ENCODE measurements at places on chromosomes 7 and 10.

DNA sequence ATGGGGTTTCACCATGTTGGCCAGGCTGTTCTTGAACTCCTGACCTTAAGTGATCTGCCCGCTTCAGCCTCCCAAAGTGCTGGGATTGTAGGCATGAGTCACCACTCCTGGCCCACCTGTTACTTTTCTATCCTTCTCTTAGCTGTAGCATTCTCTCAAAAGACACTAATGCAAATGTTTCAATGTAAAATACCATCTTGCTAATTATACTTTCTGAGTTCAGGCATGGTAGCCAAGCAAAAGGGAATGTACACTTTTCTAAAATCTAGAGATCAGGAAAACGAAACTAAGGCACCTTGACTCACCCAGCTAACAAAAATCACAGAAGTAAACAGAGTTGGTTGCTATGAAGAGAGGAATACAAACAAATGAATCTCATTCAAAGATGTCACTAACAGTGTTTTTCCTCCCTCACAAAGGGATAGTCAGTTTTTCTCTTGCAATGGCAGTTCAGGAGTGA is 401.0 kb upstream of the NRP1 start:
- DNase-seq, result no peak

DNA sequence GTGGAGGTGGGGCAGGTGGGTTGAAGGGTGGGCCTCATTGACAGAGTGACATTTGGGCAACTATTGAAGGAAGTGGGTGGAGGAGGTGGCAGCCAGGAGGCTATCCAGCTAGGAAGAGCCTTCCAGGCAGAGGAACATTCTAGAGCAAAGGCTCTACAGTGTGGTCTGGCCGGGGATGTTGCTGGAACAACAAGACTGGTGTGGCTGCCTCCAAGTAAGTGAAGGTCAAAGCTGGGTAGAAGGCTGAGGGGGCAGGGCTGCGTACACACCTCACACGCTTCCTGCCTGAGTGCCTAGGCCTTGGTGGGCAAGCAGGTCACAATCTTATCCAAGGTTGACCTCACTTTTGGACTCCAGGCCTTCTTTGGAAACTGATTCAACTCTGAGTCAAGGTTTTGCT is 6.6 kb downstream of the CPA1 start:
- DNase-seq, result no peak

GRCh38 chr7:80611779-80612178 is 26.7 kb upstream of the CD36 start:
- peak; percentile 39 for DNase-seq

GRCh38 chr7:131029002-131029401 is 295.0 kb upstream of the KLF14 start:
- DNase-seq, result no peak

- no peak for DNase-seq
These were observed 66.2 kb upstream of the SRPK2 start for GRCh38 chr7:105454921-105455320.

- DNase-seq, result no peak
These were observed 75.9 kb downstream of the RGS10 start for GRCh38 chr10:119466655-119467054.

- no peak for DNase-seq
These were observed 439.3 kb downstream of the RPS24 start for GRCh38 chr10:78473006-78473405.

- no peak for DNase-seq
These were observed 9.8 kb upstream of the RBM17 start for GRCh38 chr10:6079044-6079443.

GRCh38 chr7:14124716-14125115 is 135.2 kb upstream of the ETV1 start:
- no peak for DNase-seq

DNA sequence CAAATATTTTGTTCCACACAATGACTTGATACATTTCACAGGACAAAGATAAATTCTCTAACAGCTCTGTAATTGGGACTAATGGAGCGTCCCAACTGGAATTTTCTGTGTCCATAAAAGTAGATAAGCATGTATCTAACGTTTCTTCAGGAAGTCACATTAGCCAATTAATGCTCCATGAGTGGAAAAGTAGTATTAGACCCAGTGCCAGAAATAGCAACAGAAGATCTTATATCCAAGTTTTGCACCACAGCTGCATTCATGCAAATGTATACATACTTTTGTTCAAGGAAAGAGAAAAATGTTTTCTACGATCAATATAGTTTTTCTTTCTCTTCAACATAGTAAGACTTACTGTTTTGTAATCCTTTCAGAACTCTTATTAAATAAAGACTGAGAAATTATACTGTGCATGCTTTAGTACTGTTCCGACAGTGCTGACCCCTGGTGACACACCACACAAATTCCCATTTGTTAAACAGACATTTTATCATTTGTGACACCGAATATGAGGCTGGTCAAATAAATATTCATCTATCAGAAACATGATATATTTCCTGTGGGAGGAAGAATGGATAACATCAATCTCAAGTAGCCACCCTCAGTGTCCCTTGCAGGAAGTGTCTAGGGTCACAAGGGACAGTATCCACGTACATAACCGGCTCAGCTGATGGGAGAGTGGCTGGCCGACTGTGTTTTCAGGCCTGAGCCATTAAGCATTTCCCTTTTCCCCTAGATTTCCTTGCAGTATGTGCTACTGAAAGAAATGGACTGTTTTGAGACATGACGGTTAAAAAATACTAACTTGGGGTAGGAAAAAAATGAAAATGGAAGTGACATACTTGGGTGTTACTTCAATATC is 102.1 kb upstream of the RSU1 start:
- DNase-seq, result no peak

- DNase-seq, result no peak
These were observed 60.9 kb downstream of the WAC start for GRCh38 chr10:28593811-28594210.

DNA sequence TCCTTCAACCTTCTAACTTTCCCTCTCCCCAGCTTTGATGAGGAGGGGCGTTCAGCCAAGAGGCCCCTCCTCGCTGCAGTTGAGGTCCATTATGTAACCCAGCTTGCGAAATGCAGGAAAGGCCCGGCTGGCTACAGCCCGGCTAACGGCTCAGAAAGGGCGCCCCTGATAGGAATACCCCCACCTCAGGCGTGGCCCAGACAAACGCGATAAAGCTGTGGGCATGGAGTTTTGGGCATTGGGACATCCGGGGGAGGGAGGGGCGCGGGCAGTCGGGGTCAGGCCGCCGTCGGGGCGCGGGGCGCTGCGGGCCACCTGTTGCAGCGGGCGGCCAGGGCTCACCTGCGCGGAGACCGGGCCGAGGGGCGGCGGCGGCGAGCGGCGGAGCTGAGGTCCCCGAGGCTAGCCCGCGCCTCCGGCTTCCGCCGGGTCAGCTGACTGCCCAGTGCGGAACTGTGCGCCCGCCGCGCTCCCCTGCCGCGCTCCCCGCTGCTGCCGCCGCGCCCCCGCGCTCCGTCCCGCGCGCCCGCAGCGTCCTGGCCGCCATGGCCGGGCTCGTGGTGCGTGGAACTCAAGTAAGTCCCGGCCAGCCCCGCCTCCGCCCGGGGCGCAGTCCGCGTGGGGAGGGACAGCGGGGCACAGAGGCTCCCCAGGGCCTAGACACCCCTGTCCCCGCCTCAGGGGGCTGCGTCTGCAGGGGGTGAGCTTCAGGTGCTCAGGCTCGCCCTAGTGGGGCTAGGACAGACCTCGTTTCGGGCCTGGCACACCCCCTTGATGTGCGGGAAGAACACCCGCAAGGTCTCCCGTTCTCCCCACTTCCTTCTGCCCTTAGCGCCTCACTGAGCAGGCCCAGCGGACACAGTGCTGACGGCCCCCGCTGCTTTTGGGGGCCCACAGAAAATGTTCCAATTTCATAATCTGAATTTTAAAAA is at the start of gene LRMDA:
TSS of gene LRMDA (plus strand) at position 445 of the 932 bp plus-strand sequence.
- no peak for DNase-seq

DNA sequence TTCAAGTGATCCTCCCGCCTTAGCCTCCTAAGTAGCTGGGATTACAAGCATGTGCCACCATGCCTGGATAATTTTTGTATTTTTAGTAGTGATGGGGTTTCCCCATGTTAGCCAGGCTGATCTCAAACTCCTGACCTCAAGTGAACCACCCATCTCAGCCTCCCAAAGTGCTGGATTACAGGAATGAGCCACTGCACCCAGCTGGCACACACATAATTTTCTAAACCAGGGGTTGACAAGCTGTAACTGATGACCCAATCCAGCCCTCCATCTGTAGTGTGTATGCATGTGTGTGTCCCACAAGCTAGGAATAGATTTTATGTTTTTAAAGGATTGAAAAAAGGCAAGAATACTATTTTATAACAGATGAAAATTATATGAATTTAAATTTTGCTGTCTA is 125.9 kb upstream of the INSYN2A start:
- DNase-seq, result no peak

DNA sequence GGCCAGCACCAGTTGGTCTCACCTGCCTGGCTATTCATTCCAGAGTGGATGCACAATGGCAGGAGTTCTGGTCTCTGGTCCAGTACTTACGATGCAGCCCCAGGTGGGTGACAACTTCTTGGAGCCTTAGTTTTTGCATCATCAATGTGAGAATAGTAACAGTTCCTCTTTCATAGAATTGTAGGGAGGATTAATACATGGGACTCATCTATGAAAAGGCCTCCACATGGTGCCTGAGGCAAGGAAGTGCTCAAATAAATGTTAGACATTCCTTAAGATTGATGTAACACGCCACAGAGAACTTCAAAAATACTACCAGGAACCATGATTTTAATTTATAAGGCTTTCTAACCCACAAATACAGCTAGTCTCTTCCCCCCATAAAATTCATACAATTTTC is 120.1 kb upstream of the CHST15 start:
- DNase-seq, result no peak

GRCh38 chr10:120530699-120531098 is 73.7 kb downstream of the PLPP4 start:
- no peak for DNase-seq

DNA sequence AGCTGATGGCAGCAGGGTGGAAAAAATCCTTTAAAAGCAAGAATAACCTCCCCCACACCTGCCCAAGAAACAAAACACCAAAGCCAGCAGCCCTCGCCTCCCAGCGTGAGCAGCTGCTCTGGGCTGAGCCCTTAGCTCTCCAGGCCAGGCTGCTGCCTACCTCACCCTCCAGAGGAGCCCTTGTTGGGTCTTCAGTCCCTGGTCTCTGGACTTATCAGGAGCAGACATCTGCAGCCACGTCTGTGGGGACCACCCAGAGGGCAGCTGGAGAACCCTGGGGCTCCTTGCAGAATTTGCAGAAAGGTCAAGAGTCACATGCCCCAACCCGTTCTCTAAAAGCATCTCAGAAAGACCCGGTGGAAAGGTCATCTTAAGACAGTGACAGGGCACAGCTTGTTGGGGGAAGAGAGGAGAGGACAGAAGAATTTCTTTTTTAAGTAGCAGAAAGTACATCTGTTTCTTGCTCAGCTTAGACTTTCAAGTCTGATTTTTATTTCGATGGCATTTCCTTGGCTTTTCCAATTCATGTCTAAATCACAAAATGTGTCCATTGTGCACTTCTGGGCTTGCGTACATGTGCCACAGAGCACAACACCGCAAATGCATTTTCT is 425.7 kb upstream of the NFE2L3 start:
- no peak for DNase-seq

DNA sequence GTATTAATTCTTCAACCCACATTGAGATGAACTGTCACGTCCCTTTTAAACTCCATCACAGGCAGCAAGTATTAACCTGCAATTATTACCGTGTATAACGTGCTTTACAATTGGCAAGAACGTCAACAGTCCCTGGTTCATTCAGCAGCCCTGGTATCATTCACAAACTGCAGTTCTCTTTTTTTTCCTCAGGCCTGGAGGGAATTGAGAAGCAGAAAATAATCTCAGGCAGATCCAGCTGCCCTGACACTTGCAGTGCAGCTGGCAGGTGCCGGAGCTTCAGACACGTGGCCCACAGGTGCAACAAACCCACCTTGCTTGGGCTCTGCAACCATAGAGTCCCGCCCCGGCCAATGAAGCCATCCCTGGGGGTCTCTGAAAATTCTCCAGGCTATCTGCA is 137.3 kb downstream of the PLXNA4 start:
- DNase-seq, result no peak

GRCh38 chr10:128042131-128042610 is 84.1 kb downstream of the MKI67 start:
- DNase-seq, result no peak

DNA sequence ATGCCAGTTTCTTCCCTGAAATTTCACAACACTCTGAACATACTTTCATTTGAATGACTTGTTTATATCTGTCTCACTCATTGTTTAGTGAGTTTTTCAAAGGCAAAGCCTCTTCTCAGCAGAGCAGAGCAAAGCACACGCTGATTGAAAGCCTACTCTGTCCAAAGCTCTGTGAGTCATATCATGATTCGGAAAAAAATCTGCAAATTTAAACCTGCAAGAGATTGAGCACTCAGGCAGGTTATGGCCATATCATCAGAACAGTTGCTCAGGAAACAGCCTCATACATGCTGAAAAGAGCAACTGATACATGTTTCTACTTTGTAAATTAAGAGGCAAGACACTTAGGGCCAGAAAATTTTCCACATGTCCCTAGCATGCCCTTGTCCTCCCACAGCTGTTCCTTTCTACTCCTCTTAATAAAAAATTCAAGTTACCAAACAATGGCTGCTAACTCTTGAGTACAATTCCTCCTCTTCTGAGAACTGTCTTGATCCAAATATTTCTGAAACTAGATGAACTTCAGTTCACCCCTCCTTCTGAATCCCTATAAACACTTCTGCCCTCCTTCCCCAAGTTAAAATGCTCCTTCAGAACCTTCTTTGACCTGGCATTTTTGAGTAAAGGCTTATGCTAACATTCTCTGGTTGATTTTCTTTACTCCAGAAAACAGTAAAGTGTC is 140.6 kb upstream of the HPS1 start:
- no peak for DNase-seq

- no peak for DNase-seq
These were observed 367.2 kb upstream of the GALNT17 start for GRCh38 chr7:70764701-70765208.

GRCh38 chr7:66790725-66791124 is 50.2 kb downstream of the RABGEF1 start:
- DNase-seq, result no peak

GRCh38 chr10:47363781-47364180 is 15.6 kb downstream of the RBP3 start:
- DNase-seq, result no peak

DNA sequence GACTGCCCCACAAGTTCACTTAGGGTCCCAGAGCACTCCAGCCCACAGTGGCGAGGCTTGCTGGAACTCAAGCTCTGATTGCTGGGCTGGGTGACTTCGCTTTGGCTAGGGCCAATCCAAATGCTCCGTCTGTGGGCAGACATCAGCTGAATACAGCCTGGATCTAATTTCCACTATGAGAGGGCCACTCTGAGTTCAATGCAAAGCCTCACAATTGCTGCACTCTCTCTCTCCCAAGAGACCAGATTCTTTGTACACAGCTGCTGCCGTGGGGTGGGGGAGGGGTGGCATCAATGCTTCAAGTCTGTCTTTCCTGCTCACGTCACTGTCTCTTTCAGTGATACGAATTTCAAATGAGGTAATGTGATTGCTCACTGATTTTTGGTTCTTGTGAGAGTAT is 47.3 kb upstream of the BPGM start:
- no peak for DNase-seq

DNA sequence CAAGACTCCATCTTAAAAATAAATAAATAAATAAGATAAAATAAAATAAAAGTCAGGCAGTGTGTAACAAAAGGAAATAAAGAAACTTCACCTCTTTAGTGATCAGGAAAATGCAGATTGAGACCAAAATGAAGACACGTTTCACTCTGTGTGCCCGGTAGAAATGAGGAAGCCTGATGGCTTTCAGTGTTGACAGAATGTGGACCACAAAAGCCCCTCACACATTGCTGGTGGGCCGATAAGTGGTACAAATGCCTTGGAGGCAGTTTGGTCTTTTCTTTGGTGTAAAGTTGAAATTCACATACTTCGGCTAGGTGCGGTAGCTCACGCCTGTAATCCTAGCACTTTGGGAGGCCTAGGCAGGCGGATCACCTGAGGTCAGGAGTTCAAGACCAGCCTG is 44.5 kb upstream of the PFKFB3 start:
- DNase-seq, result no peak

Measured in NCI-H446 treated with DMSO at 0.1 percent for 48 hours (cell line).